ENCODE measurements at places on chromosomes 16 and 17.

- no peak for DNase-seq
Observed at GRCh38 chr16:6988846-6989245, 343.8 kb upstream of the RBFOX1 start.

GRCh38 chr17:17511881-17512858, 16.0 kb upstream of the RASD1 start:
- no peak for DNase-seq

DNA sequence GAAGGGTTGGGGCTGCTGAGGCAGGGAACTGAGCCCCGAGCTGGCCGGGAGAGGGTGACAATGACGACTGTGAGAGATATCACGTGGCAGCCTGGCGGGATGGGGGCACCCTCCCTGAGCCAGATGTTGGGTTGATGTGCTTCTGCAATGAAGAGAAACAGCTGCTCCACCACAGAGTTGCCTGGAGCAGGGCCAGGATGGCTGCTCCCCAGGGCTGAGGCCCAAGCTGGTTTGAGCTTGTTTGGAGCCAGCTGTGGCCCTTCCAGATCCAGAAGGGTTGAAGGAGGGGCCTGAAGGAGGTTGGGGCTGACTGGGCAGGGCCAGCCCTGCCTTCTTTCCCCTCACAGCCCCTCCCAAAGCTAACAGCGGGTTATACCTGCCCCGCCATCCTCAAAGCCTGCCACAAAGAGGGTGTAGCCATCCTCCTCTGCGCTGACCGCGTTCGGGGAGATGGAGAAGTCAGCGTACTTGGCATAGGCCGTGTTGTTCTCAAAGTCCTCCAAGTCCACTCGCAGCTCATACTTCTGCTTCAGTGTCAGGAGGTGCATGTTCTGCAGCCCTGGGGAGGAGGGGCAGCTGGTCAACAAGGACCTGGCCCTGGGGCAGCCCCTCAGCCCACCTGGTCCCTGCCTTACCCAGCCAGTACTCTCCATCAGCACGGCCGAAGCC, 2.1 kb downstream of the MFAP4 start:
- no peak for DNase-seq

DNA sequence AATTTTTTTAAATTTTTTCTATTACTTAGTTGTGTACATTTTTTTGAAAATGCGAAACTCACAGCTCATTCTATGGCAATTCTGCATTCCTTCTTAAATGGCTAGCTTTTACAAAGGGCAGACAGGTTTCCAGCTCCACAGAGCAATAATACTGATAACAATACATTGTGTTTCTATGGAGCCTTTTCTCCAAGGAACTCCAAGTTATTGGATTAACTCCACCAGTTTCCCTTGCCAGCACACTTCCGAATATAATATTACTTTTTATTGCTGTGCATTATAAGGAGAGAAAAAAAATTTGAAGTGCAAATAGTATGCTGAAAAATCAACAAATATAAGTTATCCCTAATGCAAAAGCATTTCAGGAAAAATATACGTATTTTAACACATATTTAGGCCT, 127.5 kb upstream of the PSMD7 start:
- DNase-seq, result no peak

GRCh38 chr17:32159586-32160438, 17.5 kb downstream of the RHOT1 start:
- no peak for DNase-seq

DNA sequence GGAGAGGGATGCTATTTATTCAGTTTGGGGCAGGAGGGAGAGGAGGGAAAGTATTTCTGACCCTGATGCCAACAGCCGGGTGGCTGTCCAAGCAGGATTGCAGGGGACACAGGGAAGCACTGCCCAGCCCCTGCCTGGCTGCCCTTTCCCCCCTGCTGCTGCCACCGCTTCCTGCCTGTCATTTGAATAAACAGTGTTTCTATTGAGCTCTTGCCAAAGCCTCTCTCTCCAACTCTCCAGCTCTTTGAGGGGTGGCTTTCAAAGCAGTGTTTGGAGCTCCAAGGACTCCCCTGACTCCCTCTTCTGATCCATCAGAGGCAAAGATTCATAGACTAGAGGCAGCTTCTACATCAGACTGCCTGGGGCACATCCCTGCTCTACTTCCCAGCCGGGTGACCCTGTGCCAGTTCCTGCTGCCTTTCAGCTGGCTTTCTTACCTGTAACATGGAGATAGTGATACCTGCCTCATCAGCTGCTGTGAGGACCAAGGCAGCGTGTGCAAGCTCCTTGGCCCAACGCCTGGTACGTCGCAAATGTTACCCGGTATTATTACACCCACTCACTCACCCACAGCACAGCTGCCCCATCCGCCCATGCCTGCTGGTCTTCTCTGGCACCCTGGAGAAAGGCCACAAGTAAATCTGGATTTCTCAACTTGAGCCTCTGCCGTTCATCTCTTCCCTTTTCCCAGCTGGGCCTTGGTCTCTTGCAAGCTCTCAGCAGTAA, 9.5 kb downstream of the PROCA1 start:
- DNase-seq, result no peak

- peak; percentile 93 for DNase-seq
Observed at GRCh38 chr17:68200689-68201417, 47.0 kb upstream of the AMZ2 start.

DNA sequence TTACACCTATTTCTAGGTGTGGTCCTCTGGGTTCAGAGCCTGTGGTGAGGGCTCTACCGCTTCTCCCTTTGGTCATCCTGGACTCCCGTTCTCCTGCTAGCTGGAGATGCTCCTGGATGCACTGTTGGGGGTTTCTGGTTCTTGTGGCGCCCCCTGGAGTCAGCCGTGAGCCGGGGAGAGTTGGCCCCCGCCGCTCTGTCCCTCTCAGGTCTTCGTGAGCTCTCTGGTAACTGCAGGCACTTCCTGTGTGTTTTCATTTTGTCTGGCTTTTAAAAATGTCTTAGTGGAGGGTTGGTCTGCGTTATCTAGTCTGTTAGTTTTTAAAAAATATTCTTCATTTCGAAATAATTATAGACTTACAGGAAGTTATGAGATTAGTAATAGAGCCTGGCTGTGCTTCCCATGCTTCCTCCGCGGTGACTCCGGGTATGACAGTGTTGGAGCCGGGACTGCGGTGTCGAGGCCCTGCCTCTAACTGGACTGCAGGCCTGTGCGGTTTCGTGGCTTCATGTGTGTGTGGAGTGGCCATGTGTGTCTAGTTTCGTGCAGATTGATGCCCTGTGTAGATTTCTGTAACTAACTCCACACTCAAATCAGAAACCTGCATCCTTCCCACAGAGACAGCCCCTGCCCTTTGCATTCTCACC, 78.0 kb upstream of the ZNF750 start:
- peak; percentile 56 for DNase-seq

GRCh38 chr16:8798174-8798527, 512 bp downstream of the PMM2 start:
- no peak for DNase-seq

GRCh38 chr16:14539156-14539555, 90.9 kb downstream of the PARN start:
- no peak for DNase-seq

DNA sequence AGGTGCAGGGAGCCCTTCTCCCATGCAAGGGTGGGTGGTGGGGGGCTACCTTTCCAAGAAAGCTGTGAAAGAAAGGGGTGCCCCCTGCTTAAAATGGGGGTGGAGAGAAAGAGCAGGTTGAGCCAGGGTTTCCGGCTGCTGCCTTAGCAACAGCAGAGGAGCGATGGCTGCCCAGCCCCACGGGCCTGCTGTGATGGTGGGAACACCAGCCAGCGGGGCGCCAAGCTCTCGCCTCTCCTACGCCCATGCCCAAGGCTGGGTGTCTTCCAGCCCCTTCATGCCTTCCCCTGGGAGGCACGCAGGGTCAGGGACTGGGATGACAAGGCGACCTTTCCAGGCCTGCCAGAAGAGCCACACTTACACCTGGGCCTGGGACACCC, 3.0 kb downstream of the FMNL1 start:
- no peak for DNase-seq

DNA sequence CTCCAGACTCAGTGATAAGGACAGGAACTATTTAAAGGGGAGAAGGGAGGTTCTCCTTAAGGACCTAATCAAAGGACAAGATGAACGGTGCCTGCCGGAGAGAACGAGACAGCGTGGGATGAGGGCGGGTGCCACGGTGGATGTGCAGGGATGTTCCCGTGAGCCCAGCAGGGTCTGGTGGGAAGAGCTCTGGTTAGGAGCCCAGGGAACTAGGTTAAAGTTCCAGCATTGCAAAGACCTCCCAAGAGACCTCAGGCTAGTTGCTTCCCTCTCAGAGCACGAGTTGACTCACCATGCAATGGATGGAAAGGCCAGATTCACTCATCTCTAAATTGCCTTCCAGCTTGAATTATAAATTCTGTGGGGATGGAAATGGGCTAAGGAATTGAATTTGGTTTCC, 14.7 kb downstream of the CCR7 start:
- DNase-seq, result peak; percentile 3

GRCh38 chr16:30493941-30494488, 21.5 kb downstream of the ITGAL start:
- DNase-seq, result no peak

DNA sequence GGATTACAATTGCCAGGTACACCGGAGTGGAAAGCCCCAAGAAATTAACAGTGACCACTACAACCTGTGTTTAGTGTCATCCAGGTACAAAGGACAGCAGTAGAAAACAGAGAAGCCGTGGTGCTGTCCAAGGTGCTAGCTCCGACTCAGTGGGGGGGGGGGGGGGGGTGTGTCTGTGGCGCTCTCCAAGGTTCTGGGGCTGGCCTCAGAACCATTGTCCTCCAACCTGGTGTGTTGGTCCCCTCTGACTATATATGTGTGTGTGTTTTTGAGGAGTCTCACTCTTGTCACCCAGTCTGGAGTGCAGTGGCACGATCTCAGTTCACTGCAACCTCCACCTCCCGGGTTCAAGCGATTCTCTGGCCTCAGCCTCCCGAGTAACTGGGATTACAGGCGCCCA, 5.8 kb upstream of the ZNF23 start:
- DNase-seq, result no peak

DNA sequence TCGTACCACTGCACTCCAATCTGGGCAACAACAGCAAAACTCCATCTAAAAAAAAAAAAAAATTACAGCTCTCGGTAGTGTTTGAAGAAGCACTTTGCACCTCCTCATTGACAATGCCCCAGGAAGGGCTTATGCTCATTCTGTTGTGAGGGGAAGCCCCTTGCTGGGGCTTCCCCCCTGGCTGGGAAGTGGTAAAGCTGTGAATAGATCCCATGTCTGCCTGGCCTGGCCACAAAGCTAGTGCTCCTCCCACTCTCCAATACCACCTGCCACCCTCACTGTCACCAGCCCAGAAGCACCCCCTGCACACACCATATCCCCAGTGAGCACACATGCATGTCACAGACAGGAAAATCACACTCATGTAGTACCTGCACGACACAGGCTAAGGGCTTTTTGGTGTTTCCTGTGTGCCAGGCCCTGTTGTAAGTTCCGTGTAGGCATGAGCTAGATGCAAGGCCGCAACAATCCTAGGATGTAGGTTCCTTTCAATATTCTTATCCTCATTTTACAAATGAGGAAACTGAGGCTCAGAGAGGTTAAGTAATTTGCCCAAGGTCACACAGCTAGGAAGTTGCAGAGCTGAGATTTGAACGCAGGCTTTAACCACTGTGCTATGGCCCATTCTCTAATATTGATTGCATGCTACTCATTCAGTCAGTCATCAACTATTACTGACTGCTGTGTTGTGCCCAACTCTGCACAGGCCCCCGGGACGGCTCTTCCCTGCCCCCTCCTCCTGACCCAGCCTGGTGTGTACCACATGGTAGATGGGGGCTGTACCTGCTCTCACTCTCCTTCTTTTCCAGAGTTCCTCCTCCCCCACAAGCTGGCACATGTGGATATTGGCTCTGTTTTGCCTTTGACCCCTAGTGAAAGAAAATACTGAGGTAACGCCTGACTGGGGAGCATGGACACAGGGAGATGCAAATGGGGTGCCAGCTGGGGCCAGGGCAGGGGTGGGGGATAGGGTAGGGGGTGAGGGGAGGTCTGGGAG, 11.9 kb upstream of the COL1A1 start:
- DNase-seq, result peak; percentile 76

DNA sequence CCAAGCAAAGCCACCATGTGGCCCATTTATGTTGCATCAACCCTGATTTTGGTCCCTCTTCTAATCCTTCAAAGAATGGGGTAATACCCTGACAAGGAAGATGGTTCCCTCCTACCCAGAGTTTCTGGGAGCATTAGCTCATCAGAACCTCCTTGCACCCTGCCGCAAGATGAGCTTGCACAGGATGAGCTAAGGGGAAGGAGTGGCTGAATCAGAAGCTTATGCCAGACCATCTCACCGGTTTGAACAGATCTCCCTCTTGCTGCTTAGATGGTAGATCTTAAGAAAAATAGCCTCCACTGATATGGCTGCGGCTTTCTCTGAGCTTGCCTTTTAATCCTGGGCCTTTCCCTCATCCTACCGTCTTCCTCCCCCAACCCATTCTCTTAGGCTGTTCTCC, 175.1 kb downstream of the SOX9 start:
- no peak for DNase-seq

GRCh38 chr17:80346498-80347275, 68.3 kb upstream of the ENDOV start:
- DNase-seq, result no peak

- no peak for DNase-seq
Observed at GRCh38 chr17:17414341-17414805, 62.4 kb upstream of the MED9 start.

DNA sequence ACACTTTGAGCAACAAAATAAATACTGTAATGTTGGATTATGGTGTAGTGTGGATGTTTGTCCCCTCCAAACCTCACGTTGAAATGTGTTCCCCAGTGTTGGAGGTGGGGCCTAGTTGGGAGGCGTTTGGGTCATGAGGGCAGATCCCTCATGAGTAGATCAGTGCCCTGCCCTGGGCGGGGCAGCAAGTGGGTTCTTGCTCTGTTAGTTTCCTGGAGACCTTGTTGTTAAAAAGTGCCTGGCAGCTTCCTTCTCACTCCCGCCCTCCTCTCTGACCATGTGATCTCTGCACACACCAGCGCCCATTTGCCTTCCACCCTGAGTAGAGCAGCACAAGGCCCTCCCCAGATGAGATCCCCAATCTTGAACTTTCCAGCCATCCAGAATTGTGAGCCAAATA, 67.7 kb downstream of the MPRIP start:
- DNase-seq, result no peak

DNA sequence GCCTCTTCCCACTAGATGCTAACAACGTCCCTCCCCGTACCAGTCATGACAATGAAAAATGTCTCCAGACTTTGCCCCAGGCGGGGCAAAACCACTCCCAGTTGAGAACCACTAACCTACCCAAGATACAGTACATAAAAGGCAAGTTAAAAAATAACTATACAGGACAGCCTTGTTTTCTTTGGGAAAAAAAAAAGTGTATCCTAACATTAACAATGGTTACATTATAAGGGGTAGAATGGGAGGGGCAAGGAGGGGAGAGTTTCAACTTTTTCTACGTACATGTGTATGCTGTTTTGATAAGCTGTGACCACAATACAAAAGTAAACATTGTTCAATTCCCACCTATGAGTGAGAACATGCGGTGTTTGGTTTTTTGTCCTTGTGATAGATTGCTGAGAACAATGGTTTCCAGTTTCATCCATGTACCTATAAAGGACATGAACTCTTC, 94.9 kb downstream of the TOX3 start:
- DNase-seq, result no peak

- DNase-seq, result no peak
Observed at GRCh38 chr16:79430191-79430678, 170.3 kb downstream of the MAF start.

Data from WERI-Rb-1 (cell line).